ENCODE measurements at places on chromosomes 5 and 9. TPM values are rescaled to one million over a fixed set of nuclear protein-coding genes. Genes with fewer than 3 reads are reported as not detected.

HABP4 gene
- 21.5 TPM for total RNA-seq

IL6ST gene
- total RNA-seq: 234 TPM

FAM151B gene
- total RNA-seq: 0.32 TPM

C5orf52 gene
- total RNA-seq: not detected

MROH2B gene
- total RNA-seq: not detected

SLCO6A1 gene
- total RNA-seq: not detected

CER1 gene
- not detected for total RNA-seq

CARTPT gene
- not detected for total RNA-seq

NPM1 gene
- total RNA-seq: 813 TPM

LURAP1L gene
- total RNA-seq: not detected

DMRT2 gene
- not detected for total RNA-seq

PCDHGA10 gene
- total RNA-seq: not detected

TSSK1B gene
- total RNA-seq: not detected

DIAPH1 gene
- 287 TPM for total RNA-seq

GBGT1 gene
- total RNA-seq: 1.5 TPM

SH3PXD2B gene
- total RNA-seq: 0.10 TPM

AFAP1L1 gene
- not detected for total RNA-seq

LRRC8A gene
- total RNA-seq: 39.7 TPM

PHF24 gene
- not detected for total RNA-seq

GGTA1 gene
- total RNA-seq: 0.69 TPM

PCDHB13 gene
- not detected for total RNA-seq
